ENCODE measurements at places on chromosomes 13 and 19.

- DNase-seq: no peak
Measured at GRCh38 chr13:84864341-84864740, 934.9 kb downstream of the SLITRK6 start.

DNA sequence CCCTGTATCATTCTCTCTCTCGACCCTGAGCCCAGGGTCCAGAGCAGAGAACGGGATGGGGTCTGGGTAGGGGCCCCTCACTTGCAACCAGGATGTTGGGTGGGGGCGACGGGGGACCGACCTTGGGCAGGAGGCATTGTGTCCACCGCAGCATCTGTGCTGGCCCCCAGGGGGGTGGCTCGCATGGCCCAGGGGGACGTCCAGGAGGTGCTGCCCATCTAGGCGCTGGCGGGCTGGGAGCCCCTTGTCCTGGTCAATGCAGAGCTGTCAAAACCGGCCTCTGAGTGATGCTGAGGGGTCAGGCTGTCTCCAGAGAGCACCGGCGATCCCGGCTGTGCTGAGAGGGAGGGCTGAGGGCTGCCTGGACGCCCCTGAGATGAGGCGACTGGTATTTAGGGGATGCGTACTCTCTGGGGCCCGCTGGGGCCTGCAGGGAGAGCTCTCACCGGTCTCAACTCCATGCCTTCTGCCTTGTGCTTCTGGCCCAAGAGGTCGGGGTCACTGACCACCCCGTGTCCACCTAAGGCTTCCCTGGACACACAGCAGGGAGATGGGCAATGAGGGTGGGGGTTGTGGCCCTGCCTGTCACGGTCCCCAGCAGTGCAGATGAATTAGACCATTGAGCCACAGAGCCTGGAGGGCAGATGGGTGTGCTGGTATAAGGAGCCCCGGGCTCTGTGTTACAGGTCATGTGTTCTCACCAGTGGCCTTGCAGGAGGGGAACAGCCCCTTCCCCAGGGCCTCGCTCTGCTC, 8.6 kb downstream of the RPS9 start:
- no peak for DNase-seq

GRCh38 chr19:53365899-53366493, 491 bp downstream of the ZNF525 start:
- DNase-seq: no peak

DNA sequence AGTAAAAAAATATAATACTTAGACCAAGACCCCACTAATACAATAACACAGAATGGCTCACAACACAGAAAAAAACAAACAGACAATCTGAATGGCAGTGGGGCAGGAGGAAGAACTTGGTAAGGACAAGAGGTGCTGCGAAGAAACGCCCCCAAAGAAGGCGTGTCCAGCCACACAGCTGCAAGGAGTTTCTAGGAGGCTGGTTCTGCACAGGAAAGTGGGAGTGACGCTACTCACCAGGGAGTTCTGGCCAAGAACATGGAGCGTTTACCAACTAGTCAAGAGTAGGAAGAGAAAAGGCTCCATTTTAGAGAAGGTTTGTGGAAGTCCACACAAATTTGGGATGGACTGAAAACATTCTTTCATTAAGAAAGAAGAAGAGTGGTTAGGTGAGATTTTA, 95.3 kb upstream of the SLC15A1 start:
- no peak for DNase-seq

- peak; percentile 62 for DNase-seq
Measured at GRCh38 chr19:14031719-14032480, at the start of gene IL27RA. TSS of gene IL27RA (plus strand) at chr19:14031762. CDS start at chr19:14031873, 111 bp downstream.

GRCh38 chr13:49388091-49388635, 55.7 kb downstream of the CAB39L start:
- DNase-seq: no peak

DNA sequence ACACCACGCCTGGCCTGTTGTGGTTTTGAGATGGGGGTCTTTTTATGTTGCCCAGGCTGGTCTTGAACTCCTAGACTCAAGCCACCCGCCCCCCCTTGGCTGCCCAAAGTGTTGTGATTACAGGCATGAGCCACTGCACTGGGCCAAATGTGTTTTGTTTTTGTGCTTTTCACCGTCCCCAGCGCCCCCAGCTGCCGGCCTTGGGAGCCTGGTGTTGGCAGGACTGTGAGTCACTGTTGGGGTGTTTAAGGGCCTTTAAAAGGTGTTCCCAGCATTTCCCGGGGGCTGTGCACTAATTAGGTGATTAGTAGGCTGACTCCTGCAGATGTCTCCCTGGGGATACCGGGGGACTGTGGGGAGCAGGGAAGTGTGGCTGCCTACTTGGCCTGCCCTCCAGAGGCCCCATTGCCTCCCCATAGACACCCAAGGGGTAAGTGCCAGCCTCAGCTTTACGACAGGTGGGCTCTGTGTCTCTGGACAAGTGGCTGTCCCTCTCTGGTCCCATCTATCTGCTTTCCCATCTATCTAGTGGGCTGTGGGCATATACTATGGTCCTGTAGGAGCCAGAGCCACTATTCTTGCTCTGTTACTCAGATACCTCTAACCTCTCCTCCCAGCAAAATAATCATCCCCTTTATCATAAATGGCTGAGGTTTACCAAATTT, 11.8 kb upstream of the TLE5 start:
- DNase-seq: no peak

Data from stimulated activated effector memory CD8-positive, alpha-beta T cell treated with anti-CD3 and anti-CD28 coated beads, Interleukin-12 subunit alpha, Interleukin-12 subunit beta, amount 100 ng/mL, for 72 hours (primary cell).